GM10248 (cell line): ENCODE measurements at places on chromosomes 6 and 20.
A peak's percentile ranks its signal among the peaks of the same experiment; 100 is the strongest.

DNA sequence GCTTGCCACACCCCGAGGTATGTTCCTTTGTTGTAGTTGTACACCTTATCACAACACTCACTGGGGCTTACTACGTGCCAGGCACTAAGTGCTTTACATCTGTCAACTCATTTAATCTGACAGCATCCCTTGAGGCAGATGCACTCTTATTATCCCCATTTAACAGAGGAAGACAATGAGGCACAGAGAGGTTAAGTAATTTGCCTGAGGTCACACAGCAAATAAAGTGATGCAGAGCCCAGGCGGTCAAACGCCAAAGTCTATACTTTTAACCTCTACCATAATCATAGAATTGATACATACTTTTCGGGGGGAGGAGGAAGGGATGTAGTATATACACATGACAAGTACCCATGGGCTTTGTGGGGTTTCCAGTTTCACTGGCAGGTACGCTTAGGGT, 37.7 kb downstream of the MDFI start:
- DNase-seq = no peak

DNA sequence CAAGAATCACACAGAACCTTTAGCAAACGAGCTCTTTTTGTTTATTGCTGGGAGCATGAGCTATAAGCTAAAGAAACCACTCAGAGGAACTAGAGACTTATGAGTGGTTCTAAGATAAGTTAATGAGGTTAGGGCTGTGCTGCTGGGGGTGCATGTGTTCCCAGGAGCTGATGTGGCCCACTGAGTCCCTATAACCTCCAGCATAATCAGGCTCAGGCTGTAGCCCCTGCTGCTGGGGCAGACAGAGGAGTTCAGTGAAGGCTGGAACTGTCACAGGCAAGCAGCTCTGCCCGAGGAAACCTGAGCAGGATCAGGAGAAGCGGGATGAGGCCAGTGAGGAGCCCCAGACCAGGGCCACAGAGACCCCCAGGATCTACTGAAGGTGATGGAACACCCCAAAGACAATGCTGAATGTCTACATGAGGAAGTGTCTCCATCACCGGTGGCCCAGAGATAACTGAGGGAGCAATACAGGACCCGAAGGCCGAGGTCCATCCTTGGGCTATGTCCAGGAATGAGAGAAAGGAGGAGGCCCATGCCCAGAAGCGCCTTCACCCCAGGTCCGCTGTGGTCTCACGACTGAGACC, 17.3 kb downstream of the TUBB2B start:
- DNase-seq = no peak

DNA sequence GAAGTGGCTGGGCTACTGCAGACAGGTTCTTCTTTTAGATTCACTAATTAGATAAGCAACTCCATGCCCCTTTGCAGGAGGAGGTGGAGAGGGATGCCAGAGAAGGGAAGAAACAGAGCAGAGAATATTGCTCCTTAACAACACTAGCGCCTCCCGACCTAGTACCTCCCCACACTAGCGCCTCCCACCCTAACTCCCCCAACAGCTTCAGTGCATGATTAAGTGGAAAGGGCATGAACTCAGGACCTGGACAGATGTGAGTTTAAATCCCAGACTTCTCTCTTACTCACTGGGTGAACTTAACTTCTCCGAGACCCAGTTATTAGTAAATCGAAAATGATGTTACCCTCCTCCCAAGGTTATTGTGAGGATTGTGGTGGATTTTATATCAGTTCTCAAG, 25.7 kb downstream of the STX11 start:
- no peak for DNase-seq

GRCh38 chr20:19284400-19285178, 72.1 kb downstream of the SLC24A3 start:
- DNase-seq = no peak

GRCh38 chr20:41027872-41028358, 707 bp upstream of the TOP1 start:
- no peak for DNase-seq

DNA sequence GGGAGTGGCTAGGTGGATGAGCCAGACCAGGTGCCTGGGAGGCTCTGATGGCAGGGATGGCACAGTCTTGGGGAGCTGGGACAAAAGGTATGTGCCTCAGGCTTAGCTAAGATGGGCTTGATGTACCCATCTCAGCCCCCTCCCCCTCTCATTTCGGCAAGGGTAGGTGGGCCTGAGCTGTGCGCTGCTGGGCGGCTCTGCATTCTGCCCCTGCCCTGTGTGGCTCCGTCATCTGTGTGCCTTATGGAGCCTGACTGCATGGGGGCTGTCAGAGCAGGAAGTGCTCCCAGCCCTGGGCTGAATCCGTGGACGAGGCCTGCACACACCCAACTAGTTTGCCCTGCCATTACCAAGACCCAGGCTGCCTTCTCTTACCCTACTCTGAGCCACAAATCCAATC, 54.7 kb downstream of the PYGB start:
- DNase-seq = no peak

DNA sequence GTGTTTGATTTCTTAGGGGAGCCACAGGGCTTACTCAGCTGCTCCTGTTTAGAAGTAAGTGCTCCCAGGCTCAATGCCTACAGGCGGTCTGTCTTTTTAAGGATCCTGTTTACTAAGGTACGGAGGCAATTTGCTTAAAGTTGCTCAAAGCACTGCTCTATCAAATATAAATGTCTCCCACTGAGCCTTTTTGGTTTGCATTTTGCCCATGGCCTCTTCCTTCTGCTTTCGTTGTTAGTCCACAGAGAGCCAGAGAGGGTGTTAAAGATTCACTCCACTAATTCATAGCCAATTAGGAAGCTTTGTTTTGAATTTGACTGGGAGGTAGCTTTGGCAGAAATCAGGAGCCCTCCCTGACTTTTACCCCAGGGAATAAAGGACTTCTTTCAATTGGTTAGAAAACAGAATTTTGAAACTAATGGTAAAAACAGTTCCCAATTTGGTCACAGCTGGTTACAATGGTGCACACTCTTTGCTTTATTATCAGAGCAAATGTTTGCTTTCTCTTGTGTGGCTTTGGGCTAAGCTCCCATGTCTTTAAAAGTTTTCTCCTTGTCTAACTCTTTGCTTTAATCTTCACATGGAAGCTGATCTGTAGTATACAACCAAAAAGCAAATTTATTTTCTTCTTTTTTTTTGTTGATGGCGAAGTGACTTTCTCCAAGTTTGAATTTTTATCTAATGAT, 126.2 kb downstream of the IMPG1 start:
- DNase-seq = no peak

DNA sequence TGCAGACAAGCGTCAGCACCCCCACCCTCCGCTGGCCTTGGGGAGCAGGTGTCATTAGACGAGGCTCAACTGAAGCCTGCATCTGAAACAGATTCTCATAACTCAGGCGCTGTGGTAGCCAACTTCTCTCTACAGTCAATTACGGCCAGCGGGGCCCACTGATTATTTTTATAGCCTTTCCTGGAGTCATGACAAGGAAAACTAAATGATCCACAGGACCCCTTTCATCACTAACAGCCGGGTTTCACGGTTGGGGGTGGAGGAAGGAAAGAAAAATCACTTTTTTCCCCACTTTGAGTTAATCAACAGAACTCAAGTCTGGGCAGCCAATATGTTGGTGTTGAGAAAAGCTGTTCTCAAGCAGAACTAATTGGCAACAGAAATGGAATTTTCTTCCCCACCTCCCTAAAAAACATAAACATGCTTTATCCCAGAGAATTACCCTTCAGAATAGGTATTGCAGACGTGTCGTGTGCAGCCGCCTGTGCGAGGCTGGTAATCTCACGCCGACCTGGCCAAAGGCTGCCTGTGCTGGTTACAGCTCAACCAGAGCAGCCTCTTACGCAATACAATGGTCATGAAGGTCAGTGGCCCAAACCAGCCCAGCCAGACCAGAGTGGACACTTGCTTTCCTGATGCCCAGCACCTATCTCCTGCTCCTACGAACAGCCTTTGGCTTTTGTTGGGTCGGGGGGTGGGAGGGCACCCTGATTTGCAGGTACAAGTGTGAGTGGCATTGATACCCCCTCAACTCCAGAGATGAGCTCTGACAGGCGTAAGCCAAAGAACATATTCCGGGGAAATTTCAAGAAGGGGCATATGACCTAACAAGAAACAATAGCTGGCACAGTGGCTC, 11.0 kb downstream of the RIPOR3 start:
- no peak for DNase-seq

- no peak for DNase-seq
Observed at GRCh38 chr6:24922170-24922569, 13.6 kb downstream of the RIPOR2 start.

- no peak for DNase-seq
Observed at GRCh38 chr20:54068966-54069365, 1.4 kb downstream of the BCAS1 start.

- DNase-seq = no peak
Observed at GRCh38 chr6:126091466-126091865, 105.1 kb downstream of the TRMT11 start.

GRCh38 chr20:54351371-54352136, 123.8 kb upstream of the DOK5 start:
- no peak for DNase-seq

DNA sequence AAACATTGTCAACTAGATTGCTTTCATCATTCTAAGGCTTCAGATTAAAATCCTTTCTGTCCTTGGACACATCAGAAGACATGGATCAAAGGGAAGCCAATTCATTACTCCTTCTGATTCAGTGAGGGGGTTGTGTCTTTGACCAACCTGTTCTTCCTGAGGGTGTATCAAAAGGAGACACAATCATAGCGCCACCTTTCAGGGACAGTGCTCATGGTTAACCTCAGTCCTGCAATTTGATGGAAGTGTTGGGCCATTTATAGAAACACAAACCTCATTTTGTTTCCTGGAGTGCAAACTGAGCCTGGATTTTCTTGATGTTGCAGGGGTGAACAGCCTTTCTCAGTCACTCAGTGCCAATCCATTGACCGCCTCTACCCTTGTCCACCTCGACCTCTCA, 163.9 kb upstream of the SCGN start:
- no peak for DNase-seq

DNA sequence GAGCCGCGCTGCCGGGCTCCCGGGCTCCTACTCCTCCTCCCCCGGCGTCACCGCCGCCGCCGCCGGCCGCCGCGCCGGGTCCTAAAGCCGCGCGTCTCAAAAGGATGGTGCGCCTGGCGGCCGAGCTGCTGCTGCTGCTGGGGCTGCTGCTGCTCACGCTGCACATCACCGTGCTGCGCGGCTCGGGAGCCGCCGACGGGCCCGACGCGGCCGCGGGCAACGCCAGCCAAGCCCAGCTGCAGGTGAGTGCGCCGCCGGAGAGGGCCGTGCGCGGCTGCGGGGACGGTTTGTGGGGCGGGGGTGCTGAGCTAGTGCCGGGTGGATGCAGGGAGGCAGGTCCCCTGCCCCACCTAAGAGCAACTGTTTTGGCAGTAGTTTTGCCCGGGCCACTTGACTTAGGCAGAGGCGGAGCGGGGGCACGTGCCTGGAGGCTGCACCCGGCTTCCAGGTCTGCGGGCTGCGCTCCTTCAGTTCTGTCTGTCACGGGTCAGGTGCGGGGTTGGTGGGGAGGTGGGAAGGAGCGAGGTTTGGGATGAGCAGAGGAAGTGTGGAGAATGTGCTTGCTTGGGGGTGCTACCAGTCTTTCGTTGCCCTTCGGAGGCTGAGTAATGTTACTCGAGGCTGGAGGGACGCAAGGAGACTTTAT, 722 bp downstream of the ISM1 start:
- peak; percentile 75 for DNase-seq

DNA sequence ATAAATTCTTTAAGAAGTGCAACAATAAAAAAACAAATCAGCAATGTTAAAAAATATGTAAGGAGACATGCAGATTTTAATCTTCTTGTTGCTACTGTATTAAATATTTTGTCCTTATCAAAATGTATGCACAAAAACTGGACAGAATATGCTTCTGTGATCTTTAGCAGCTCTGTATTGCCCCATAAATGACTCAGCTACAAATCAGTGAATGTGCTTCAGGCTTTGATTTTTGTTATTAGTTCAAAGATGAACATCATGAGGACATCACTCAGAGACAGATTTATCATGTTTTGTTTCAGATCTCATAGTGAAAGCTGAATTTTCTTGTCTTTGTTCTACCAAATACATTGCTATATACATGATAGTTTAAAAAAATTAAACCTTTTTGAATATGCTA, 312.4 kb downstream of the GRIK2 start:
- DNase-seq = no peak

DNA sequence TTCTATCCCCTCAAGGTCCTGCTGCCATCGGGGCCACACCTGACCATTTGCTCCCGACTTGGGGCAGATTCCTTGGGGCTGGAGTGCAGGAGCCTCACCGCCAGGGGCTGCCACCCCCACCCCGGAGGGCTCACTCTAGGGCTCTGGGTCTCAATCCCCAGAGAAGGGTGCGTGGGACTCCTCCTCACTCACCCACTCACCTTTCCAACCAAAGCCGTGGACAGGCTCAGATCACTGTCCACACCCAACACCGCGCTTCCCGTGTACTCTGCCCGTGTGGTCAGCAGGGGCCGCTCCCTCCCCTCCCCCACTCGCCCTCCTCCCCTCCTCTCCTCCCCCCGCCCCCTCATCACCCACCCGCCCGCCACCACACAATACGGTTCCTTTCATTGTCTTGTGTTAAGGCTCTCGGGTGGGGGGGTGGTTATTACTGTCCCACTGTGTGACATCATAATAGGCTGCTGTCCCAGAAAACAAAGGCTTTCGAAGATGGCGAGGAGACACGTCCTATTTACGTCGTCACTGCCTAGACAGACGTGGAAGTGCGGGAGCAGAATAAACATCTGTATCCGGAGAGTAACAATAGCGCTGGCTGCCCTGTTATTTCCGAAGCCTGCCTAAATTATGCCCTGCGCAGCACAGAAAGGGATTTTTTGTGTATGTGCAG, 85.8 kb downstream of the YTHDF1 start:
- DNase-seq = no peak

DNA sequence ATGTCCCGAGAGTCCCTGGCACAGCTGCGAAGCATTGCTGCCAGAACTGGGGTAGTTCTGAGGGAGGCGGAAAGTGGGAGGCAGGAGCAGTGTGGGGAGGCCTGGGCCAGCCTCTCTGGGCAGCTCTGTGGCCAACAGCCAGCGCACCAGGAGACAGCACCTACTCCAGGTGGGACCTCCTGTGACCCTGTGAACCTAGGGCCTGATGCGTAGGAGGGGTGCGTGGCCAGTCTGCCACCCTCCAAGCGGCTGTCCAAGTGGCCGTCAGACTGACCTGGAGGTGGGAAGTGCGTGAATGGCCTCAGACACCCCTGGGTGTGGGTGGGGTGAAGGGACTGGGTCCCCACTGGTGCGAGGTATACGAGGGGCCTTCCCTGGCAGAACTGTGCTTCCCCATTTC, 15.5 kb downstream of the SS18L1 start:
- no peak for DNase-seq

- peak; percentile 49 for DNase-seq
Observed at GRCh38 chr6:38483526-38483925, 156.2 kb downstream of the BTBD9 start.
